ENCODE measurements at places on chromosomes 3 and 15.

GRCh38 chr15:52518487-52519371, 10.0 kb downstream of the MYO5A start:
- DNase-seq = no peak

DNA sequence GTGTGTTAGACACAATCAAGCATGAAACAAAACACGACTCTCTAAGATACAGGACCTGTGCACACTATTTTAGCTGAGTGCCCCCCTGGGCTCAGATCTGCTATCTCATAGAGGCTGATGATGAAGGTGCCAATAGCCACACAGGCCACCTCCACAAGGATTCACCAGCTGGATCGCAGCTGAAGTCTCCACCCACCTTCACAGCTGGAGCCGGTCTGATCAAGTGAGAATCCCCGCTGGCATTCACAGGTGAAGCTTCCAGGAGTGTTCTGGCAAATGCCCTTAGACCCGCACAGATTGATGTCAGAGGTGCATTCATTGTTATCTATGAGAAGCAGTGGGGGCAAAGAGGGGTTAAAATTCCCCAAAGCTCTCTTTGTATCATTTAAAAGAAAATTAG, 90.1 kb downstream of the DUT start:
- DNase-seq = no peak

GRCh38 chr15:82737975-82738374, 28.3 kb upstream of the AP3B2 start:
- no peak for DNase-seq

DNA sequence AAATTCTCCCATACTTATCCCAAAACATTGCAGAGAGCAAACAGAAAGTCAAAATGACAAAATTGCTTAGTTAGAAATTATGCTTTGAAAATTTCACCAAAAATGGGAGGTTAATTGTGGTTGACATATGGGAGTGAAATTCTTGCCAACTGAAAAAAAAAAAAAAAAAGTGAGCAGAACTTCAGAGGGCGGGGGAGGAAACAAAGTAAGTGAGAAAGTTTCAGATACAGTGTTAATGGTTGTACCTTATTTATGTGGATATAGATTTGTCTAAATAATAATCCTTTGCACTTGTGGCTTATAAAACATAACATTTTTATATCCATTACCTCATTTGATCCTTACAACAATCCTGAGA, 91.5 kb upstream of the RAP2B start:
- no peak for DNase-seq

DNA sequence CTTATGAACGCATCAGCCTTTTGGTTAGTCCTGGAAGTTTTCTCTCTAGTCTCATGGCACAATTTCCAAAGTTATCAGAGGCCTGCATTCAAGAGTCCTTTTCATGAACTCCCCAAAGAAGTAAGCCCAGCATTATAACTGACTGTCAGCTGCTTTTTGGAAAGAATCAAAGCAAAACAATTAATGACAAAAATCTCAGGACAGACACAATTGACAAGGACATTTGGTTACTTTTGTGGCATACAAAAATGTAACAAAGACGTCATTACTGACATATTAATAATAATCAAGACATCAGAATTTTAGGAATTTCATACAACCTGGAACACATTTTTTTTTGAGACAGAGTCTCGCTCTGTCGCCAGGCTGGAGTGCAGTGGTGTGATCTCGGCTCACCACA, 21.2 kb downstream of the KATNBL1 start:
- no peak for DNase-seq

- no peak for DNase-seq
Measured at GRCh38 chr3:87186608-87187159, 40.4 kb upstream of the CHMP2B start.

- no peak for DNase-seq
Measured at GRCh38 chr3:158573714-158574113, 2.7 kb downstream of the MLF1 start.
